Left ventricle myocardium superior (tissue), 1 donor: ENCODE measurements at places on chromosomes 4 and X. TPM values are rescaled to one million over a fixed set of nuclear protein-coding genes. Genes with fewer than 3 reads are reported as not detected.

The TRIM61 gene
- 2.4 TPM for total RNA-seq

GRCh38 chr4:106618956-106619355 is 250.4 kb upstream of the GIMD1 start:
- DNase-seq = no peak

GRCh38 chrX:38982843-38983242 is 181.6 kb downstream of the MID1IP1 start:
- DNase-seq = no peak

DNA sequence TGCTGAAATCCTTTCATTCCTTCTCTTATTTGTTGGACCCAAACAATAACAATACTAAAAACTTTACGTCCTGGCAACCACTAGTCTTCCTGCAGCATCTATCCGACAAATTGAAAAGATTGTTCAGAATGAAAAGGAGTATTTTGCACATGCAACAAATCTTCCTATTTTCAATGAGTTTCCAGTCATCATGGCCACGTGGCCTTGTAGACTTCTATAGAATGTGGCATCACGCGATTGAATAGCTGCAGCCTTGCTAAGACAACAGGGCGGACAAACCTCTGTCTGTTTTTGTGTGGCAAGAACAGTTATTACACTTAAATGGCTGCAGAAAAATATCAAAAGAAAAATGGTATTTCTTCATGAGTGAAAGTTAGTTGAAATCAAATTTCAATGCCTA is 297.9 kb upstream of the LCORL start:
- no peak for DNase-seq

GRCh38 chr4:16443504-16444088 is 217.3 kb upstream of the TAPT1 start:
- no peak for DNase-seq

- DNase-seq = no peak
Measured at GRCh38 chr4:146338512-146338911, 124.2 kb downstream of the REELD1 start.

- no peak for DNase-seq
Measured at GRCh38 chr4:184453365-184454160, 20.8 kb downstream of the IRF2 start.

DNA sequence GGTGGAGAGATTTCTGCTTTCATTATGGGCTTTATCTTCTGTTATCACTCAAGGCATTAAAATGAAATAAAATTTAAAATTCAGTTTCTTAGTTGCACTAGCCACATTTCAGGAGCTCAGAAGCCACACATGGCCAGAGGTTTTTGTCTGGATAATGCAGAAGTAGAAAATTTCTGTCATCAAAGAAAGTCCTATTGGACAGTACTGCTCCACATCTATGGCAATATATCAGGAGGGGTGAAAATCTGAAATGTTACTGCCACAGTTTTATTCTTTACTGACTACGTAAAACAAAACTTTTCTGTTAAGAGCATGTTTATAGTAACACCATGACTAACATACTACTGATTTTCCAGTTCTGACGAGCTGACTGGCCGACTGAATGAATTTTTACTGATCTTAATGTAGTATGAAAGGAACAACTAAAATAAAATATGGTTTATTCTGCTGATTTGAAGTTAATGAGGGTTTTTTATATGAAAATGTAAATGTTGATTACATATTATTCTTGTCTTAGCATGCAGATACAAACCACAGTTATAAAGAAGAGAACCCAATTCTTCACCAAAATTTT is 264.0 kb upstream of the HAND2 start:
- no peak for DNase-seq

GRCh38 chrX:134171661-134172587 is 65.1 kb upstream of the CCDC160 start:
- DNase-seq = peak; percentile 44

DNA sequence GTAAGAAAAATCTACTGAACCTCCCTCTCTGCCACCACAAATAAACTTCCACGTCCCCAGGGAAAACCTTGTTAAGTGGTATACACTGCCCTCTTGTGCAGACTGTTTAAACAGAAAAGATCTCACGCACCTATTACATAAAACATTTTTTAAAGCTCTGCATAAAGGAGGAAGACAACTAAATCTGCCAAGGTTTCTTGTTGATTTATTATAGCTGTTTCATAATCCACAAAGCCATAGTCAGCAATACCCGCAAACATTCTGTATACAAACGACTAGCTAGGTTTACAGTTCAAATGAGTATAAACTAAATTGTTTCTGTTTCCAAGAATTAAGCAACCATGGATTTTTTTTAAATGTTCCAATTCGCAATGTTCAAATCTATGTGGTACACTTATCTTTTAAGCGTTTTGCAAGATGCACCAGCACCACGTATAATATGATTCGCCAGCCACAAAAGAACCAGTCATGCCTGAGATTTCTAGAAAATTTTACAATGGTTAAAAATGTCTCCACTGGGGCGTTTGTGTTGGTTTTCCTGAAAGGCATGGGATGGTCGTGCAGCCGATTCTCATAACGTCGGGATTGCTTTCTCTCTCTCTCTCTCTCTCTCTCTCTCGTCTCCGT is 164.6 kb downstream of the PRKX start:
- no peak for DNase-seq

The SCRG1 gene
- 0.35 TPM for total RNA-seq

The RASL11B gene
- 4.1 TPM for total RNA-seq

DNA sequence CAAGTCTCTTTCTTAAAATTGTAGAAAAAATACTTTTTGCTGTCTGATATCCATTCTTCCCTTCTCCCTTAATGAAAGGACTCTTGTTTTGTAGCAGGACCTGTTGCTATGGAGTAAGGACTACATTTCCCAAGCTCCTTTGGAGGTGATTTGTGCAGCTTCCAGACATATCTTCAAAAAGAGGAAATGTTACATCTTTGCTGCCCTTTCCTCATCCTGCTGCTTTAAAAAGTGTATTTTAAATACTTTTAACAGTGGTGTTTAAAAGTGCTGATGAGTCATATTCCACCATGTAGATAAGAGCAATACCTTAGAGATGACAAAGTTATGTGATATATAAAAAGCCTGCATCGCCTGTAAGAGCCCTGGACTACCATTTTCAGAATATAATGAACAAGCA is 98.7 kb downstream of the CFAP299 start:
- no peak for DNase-seq

DNA sequence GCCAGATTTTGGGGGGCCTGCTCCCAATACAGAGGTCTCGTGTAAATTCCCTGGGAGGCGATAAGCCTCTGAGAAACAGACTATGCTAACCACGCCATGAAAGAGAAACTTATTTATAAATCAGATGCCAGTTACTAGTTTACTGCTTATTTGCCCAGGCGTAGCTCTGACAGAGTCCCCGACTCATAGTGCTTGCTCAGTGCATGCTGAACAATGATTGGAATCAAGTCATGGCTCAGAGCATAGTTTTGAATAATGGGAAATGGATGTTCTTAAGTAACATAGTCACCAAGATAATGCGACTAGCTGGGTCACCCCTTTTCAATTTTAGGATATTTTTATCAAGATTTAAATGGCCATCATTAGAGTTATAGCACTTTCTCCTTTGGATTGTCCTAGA is 39.9 kb downstream of the HTT start:
- no peak for DNase-seq

- no peak for DNase-seq
Measured at GRCh38 chrX:72031634-72032033, 100.1 kb downstream of the RTL5 start.

DNA sequence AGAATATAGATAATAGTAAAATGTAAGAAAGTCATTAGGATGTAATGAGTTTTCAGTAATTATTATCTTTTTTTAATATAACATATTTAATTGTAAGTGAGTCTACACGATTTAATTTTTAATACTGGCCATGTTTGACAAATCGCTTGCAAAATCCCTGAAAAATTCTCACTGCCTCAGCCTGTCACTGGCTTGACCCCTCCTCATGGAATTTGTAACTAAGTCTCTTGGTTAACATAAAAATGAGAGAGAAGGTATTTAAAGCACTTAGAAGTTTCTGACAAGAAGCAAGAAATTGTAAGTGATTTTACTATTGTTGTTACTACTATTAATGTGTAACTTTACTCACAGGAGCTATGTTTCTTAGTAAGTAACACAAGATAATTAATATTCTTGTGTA is 237.9 kb upstream of the GK2 start:
- DNase-seq = no peak

DNA sequence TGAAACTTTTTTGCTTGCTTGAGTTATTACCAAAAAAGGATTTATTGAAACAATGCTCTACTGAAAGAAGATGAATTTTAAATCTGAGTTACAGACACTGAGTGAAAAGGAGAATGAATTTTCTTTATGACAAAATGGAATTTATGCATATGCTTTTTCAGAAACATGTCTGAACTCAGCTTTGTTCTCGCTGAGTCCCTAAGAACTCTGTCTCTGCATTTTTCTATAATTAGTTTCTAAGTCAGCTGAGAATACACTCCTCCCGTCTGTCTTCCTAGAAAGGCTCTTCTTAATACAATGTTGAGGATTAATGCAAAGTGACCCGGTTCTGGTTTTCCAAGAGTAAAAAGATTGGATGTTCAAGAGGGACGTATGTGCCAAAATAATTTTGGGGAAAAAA is 463.5 kb downstream of the NKX6-1 start:
- DNase-seq = no peak

- no peak for DNase-seq
Measured at GRCh38 chr4:4217113-4217512, 9.6 kb downstream of the OTOP1 start.

DNA sequence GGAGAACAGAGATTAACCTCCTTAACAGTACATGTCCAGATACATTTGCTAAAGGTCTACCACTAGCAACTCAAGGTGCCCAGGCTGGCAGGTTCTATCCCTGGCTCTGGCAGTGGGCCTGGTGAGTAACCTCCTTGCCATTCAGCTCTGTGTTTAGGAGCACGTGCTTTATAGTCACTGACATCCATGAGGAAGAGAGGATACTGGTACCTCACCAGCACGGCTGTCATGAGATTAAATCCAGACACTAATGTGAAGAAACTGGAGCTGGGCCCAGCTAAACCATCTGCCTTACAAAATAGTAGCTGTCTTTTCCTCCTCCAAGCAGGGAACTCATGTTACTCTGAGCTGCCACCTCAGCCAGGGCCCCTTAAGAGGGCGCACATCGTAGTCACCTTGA is 45.3 kb downstream of the GPRASP3 start:
- DNase-seq = no peak

DNA sequence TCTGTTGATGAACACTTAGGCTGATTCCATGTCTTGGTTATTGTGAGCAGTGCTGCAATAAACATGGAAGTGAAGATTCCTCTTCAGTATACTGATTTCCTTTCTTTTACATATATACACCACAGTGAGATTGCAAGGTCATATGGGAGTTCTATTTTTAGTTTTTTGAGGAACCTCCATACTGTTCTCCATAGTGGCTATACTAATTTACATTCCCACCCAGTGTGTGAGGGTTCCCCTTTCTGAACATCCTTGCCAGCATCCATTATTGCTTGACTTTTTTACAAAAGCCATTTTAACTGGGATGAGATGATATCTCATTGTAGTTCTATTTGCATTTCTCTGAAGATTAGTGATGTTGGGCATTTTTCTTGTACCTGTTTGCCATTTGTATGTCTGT is 80.5 kb upstream of the GALNT7 start:
- no peak for DNase-seq

The INTS12 gene
- total RNA-seq = 24.7 TPM

DNA sequence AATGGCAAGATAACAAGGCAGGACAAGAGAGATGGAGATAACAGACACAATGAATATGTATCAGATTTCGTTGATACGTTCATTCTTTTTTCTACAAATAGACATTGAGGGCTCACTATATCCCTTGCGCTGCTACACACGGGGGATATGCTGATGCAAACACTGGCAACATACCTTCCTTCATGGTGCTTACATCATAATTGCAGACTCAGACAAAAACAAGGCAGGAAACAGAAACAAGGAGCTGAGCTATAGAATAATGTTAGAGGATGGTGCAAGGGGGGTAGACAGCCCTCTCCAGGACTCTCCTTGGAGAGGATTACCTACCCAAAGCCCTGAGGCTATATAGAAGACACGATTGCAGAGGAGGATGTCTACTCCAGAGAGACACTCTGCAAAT is 1069.5 kb downstream of the DMD start:
- DNase-seq = no peak
